ENCODE measurements at places on chromosomes 7 and 10.

- DNase-seq, result peak; percentile 0
These were observed 58.4 kb upstream of the ETV1 start for GRCh38 chr7:14047709-14048399.

DNA sequence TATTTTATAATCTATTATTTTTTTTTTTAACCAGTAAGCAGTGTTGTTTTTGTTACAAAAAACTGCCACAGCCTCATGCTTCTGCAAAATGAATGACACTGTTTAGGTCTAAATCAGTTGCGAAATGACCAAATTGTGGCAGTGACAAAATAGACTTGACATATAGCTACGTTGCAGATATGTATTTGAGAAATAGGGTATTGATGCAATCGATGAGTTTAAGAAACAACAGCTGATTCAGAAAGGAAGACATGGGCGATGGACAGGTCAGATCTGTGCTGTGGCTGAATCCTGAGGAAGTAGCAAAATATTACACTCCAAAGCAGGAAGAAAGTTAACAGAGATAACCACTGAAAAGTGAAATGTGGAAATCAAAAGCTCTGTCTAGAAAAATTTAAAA lies 89.0 kb upstream of the STEAP4 start:
- DNase-seq, result peak; percentile 99

GRCh38 chr7:37531225-37531624 lies 82.6 kb upstream of the ELMO1 start:
- peak; percentile 42 for DNase-seq

- DNase-seq, result no peak
These were observed 19.7 kb downstream of the CHAT start for GRCh38 chr10:49633327-49634068.

GRCh38 chr10:124354411-124355382 lies 64.0 kb downstream of the OAT start:
- DNase-seq, result peak; percentile 49

- DNase-seq, result no peak
These were observed 126.4 kb upstream of the ZNF746 start for GRCh38 chr7:149624006-149624405.

DNA sequence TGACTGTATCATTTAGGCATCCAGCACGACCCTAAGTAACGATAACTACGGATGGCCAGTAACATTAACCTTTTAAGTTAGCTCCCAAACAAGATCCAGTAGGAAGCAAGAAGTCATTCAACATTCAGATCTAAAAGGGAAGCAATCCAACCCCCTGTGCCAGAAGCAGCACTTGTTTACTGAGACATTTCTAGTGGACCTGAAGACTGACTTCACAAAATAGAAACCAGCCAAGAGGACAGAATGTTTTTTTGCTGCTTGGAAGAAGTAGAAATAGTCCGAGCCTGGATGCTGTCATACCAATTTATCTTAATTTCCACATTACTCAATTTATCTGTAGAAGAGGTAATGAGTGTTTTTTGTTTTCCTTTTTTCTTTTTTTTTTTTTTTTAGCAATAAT lies 88.0 kb upstream of the CTTNBP2 start:
- no peak for DNase-seq

- no peak for DNase-seq
These were observed 44.6 kb downstream of the FRA10AC1 start for GRCh38 chr10:93657757-93658156.

GRCh38 chr10:110361800-110362456 lies 57.2 kb upstream of the SMNDC1 start:
- no peak for DNase-seq

DNA sequence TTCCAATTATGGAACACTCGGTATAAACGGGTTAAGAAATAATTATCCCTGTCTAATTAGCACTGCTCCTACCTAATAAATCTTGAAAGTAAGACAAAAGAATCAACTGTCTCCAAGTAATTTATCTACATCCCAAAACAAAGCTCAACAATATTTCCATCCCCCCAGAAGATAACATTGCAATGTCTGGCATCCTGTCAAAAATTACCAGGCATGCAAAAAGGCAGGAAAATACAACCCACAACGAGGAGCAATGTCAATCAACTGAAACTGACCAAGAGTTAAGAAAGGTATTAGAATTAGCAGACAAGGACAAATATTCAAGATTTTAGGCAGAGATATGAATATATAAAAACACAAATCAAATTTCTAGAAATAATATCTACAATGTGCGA lies 84.5 kb upstream of the SVIL start:
- no peak for DNase-seq

Measured in inflammatory macrophage treated with lipopolysaccharide for 1 hour (primary cell).